ENCODE measurements at places on chromosomes 7 and 10.

- DNase-seq = no peak
Observed at GRCh38 chr7:82286798-82287140, 156.8 kb downstream of the CACNA2D1 start.

DNA sequence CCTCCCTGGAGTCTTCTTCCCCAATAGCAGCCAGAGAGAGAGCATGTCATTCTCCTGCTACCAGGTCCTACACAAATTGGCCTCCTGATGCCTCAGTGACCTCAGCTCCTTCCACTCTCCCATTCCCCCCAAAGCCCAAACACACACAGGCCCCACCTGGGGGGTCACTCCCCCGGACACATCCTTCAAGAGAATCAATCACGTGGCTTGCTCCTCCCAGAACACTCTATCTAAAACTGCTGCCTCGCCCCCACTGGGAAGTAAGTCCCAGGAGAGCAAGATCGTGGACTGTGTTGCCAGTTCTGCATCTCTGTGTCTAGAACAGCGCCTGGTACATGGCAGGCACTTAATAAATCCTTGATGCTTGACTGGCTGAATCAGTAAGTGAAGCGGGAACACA is 2.5 kb upstream of the HSPA12A start:
- DNase-seq = no peak

DNA sequence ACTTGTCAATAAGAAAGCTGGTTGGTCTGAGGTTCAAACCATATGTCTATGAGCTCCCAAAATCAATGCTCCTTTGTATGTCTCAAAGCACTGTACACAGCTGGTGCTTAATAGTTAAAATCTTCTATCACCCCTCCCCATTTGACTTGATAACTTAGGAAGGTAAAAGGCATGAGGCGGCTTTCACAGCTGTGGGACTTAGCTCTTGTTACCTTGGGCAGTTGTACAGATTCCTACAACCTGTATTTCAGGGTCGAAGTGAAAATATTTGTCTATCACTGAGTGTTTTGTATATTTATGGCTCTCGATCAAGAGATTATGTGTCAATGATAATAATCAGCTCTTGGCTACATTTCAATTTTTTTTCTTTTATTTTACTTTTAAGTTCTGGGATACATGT is 992 bp upstream of the KIFBP start:
- no peak for DNase-seq

DNA sequence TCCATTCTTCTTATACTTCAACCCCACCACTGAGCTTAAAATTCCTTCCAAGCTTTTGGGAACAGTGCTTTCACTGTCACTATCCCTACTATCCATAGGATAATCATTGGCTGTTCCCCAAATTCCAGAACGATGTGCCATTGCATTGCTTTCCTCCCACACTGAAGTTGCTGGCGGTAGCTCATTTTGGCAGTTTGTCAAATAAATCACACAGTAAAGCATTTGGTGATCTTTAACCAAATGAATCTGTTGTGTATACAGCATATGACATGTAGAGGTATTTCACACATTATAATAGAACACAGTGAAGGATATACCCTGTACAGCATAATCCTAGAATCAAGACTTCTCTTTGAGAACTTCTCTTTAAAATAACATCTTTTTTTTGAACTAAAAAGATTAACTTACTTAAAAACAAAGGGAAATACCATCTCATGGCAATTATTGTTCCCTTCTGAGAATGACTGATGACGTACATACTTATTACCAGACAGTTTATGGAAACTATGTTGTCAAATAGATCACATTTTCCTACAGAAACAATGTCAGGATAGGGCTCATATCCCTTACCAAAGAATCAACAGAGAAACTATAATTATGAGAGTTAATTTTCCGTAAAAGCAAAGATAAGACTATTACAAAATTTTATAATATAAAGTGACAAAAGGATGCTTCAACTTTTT is 93.6 kb downstream of the CTNNA3 start:
- DNase-seq = no peak

DNA sequence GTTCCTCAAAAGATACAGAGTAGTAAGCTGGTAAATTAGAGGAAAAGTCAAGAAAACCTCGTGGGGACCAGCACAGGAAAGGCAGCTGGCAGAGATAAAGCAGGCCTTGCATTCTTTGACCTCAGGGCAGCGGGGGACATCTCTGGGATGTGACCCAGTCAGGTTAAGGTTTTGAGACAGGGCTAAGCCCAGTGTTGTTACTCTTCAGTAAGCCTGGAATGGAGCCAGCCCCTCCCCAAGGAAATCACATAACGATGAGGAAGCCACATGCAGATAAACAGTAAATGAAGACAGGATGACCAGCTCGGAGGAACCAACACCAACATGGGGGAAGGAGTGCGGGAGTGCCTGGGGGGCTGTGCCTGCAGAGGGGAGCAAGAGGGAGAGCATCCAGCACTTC is 99.6 kb downstream of the JAZF1 start:
- DNase-seq = no peak

DNA sequence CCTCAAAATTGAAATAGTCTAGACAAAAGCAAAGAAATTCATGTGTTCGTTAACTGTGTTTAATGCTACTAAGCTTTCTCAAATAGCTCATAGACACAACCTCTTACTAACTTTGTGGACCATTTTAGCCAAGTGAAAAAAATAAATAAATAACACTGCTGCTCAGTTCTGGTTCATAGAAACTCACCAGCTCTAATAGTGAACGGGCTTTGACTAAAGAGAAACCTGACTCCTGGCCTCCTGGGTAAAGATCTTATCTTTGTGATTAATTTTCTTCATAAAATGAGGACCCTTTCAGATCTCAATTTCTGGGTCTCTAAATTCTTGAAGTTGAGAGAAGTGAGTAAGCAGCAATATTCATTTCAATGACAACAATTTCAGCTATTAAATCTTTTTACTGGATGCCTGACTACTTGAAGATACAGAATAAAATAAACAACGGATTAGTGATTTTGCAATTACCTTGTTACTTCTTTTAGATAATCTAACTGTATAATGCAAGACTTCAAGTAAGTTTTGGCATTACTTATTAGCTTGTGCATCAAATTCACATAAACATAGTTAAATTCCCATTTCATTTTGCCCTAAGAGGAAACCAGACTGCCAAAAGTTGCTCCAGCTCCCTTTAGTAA is 3.1 kb downstream of the CADPS2 start:
- DNase-seq = no peak

GRCh38 chr10:25083546-25084111 is 67.2 kb downstream of the THNSL1 start:
- no peak for DNase-seq

DNA sequence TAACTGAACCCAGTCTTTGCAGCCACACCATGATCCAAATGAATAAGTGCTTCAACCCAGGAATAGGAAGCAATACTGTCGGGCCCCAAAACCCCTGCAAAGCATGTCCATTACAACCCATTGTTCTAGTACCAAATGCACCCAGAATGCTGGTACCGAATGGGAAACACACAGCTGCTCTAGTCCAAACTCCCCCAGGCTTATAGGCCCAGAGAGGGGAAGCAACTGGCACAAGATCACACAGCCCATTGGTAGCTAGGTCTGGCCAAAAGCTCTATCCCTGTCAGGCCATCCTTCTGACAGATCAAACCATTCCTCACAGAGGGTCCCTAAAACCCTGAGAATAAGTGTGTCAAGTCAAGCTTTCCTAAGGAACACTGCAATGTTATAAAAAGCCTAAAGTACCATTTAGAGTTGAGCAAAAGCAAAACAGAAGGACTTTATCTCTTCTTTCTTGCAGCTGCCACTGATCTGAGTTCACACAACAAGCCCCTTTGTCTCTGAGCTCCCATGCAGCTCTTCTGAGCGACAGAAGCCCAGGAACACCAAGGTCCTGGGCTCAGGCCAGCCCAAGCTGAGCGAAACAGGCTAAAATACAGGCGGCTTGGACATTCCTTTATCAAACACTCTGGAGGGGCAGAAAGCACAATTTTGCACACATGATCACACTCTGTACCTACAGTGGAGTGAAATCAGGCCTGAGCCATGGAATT is 116.7 kb downstream of the SGMS1 start:
- no peak for DNase-seq

DNA sequence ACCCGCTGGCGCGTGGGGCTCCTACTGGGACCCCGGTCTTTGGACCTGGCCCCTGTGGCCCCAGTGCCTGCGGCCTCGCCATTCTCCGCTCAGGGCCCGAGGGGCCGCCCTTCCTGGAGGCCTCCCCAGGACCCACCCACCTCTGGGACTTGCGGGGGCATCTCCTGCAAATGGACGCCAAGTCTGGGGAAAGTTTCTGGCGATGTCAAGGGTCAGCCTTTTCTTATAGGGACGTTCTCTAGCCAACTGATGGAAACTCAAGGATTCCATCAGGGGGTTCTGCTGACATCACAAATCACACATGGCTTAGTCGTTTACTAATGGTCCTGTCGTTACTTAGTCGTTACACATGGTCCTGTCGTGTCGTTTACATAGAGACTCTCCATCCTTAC is 57.7 kb upstream of the RHOBTB1 start:
- no peak for DNase-seq

- peak; percentile 7 for DNase-seq
Observed at GRCh38 chr7:5425507-5426225, 2.0 kb upstream of the TNRC18 start.

- no peak for DNase-seq
Observed at GRCh38 chr7:129053938-129054437, 923 bp downstream of the TNPO3 start.

DNA sequence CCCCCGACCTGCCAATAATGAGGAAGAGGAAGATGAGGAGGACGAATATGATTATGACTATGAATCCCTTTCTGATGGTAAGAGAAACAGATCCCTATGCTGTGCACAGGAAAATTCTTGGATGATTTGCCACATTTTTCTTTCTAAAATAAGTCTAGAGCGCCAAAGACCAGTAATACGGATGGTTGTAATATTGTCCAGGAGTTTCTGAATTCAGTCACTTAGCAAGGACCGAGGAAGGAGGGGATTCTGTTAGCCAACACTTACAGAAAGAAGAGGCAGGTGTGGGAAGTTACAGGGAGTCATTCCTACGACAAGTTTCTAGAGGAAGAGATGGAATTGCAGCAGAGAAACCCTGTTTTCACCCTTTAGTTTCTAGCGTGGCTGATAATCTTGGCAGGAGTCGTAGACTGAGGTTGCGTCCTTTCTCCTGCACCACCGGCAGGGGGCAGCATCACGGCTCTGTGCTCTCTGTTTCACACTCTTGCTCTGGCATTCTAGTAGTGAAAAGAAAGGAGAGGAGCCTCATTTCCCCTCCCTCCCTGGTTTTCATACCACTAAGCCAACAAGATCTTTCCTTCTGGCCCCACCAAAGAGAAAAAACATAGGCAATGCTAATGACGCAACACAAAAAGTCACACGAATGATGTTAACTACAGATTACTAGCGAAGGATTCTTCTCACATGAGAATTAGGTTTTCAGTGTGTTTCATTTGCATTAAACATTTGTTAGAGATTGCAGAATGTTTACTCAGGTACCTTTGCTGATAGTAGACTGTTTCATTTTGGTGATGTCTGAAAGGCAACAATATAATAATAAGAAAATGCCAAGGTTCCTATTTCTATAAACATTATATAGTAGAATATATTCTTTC is 82.7 kb downstream of the NOC3L start:
- peak; percentile 43 for DNase-seq
